ENCODE measurements at places on chromosomes 2 and 18.

DNA sequence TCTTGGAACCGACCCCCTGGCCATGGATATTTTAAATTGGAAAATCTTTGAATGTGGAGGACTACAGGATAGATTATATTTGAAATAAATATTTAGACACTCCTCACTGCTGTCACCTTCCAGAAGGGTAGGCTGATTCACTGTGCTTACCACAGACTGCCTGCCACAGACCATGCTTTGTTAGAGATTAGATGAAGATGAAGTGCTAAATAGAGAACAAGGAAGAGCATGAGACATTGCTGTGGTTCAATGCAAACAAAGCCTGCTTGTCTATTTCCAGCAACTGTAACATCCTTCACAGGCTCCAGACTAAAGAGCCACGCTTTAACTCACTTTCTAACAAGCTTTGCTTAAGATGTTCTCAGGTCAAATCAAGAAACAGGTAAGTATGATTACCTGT lies 81.0 kb upstream of the TMEM17 start:
- no peak for DNase-seq

GRCh38 chr2:121777699-121778058 lies 22.2 kb downstream of the TSN start:
- DNase-seq: no peak

- no peak for DNase-seq
Measured at GRCh38 chr2:231181860-231182512, 16.4 kb upstream of the ARMC9 start.

DNA sequence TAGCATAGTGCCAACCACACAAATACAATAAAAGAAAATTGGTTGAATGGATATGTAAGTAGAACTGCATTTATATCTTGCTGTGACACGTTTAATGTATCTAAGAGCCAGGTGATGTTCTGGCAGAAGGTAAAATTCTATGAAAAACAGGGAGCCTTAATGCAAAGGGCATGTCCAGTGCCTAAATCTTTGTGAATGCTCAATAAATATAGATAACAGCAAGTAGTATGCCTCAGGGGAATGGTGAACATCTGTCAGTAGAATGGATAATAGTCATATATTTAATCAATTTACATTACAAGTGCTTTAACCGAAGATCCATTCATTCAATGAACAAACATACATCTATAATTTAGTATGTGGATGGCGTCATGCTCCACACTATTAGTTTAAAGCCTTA lies 43.7 kb upstream of the NYAP2 start:
- no peak for DNase-seq

DNA sequence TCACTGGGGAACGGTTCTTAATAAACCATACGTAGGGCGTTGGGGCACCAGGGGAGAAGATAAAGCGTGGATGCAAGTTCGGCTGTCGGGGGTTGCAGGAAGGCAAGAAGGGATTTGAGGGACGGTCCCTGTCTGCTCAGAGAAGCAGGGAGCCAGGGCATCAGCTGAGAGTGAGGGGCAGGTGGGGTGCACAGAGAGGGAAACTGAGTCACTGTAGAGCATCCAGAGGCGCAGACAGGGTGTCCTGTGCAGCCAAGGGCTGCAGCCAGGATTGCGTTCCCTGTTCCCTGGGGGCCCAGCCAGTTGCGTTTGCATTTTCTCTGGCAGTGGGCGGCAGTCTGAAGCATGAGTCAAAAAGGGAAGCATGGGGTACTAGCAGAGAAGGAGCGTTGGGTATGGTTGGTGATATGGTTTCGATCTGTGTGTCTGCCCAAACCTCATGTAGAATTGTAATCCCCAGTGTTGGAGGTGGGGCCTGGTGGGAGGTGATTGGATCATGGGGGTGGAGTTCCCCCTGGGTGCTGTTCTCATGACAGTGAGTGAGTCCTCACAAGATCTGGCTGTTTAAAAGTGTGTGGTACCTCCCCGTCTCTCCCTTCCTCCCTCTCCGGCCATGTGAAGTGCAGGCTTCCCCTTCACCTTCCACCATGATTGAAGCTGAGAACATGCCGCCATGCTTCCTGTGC lies 202.9 kb downstream of the NDUFA10 start:
- DNase-seq: no peak

- DNase-seq: no peak
Measured at GRCh38 chr2:24047703-24048033, 477 bp upstream of the WDCP start.

DNA sequence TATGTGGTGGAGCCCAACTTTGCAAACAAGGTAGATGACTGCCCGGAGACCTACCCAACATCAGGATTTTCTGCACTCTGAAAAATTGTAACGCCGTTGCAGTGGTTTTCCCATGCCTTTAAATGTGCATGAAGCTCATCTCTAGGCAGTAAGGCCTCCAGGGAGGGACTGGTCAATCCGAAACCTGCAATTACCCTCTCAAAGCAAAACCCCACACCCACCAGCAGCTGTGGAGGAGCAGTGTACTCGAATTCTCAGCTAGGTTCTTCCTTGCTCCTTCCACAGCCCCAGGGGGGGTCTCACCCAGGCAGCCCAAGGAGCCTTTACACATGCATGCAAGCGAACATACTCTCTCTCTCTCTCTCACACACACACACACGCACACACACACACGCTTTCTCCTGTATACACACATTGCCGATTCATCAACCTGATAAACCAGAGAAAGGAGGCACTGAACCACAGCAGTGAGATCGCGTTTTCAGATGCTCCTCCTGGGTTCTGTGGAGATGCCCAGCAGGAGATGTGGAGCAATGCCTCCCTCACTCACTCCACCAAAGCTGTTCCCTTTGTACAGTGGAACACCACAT lies 109.2 kb downstream of the VIT start:
- no peak for DNase-seq

DNA sequence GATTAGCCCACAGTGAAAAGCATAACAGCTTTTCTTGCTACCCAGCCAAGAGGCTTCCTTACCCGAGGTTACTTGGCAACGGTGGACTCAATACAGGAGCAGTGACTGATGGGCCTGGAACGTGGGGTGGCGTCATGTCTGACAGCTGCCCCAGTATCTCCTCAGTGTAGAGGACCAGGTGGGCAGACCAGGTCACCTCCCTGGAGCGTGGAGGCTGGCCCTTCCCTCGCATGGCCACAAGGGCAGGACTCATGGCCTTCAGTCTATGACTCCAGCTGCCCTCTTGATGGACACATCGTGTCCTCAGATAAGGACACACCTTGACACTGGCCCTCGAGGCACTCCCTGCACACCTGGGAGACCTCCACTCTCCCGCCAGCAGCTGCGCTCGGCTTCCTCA lies 6.4 kb downstream of the ASPRV1 start:
- DNase-seq: no peak

- DNase-seq: no peak
Measured at GRCh38 chr2:64063924-64064331, 44.7 kb upstream of the VPS54 start.

DNA sequence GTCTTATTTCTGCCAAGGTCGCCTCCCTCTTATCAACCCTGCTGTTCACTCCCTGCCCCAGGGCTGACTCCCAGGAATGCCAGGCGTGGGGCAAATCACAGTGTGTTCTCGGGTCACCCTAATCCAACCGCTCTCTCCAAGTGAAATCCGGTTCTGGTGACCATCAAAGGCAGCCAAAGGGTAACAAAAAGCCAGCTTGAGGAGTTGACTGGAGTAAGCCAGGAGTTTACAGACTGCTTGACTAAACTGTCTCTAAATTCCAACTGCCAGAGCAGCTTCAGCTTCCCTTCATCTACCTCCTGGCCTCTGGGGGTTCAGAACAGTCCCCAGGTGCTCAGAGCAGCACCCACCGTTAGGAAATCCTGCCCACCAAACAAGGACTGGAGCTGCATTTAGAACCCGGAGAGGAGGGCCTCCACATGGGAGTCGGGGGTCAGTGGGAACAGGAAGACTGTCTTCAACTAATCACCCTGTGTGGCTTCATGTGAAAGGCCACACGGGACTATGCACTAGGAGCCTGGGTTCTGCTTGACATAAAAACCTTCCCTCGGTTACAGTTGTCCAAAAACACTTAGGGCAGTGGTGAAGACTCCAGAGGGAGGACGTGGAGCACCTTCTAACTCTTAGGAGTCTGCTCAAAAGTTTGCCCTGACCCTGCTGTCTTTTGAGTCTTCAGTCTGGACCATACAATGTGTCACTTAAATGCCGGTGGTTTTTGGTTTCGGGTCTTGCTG lies 24.2 kb upstream of the MCFD2 start:
- no peak for DNase-seq

GRCh38 chr2:128941751-128942150 lies 623.1 kb upstream of the HS6ST1 start:
- no peak for DNase-seq

DNA sequence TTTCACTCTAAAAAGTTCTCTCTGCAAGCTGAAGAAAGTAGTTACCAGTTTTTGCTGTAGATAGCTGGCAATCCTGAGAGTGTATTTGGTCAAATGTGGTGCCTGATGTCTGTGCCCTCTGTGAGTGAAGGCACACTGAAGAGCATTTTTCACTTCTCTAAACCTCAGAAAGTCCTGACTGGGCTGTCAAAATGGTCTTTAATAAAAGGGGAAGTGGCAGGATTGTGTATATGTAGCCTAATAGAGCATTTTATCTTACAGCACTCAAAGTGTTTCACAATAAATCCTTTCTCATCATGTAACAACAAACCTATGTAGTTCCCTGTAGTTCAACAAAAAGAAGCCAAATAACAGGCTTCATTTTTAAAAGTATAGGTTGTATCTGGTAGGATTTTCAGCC lies 1552.3 kb upstream of the SLC39A10 start:
- no peak for DNase-seq

- DNase-seq: no peak
Measured at GRCh38 chr2:236158969-236159777, 9.0 kb downstream of the GBX2 start.

DNA sequence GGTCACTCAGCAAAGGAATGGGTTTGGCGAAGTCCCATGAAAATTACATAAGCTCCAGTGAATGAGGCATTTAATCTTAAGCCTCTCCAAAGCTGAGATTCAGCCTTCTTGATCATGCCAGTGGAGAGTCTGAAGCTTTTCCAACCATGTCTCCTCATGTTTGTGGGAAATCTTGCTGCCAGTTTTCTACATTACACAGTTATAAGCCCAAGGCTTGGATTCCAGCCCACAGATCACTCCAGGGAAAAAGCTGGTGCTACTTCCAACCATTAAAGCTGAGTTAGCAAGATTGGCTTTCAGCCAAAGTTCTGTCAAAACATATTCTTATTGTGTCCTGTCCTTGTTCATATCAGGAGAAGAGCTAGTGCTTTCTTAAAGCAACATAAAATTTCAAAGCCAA lies 293.8 kb downstream of the LRRTM4 start:
- DNase-seq: no peak

GRCh38 chr2:45258311-45258710 lies 249.1 kb upstream of the SIX2 start:
- no peak for DNase-seq
